ENCODE measurements at places on chromosomes 1 and 21. TPM values are rescaled to one million over a fixed set of nuclear protein-coding genes. Genes with fewer than 3 reads are reported as not detected.
A peak's percentile ranks its signal among the peaks of the same experiment; 100 is the strongest.

The DNAJC11 gene
- total RNA-seq, result 37.6 TPM

The MCOLN3 gene
- total RNA-seq, result 14.0 TPM

DNA sequence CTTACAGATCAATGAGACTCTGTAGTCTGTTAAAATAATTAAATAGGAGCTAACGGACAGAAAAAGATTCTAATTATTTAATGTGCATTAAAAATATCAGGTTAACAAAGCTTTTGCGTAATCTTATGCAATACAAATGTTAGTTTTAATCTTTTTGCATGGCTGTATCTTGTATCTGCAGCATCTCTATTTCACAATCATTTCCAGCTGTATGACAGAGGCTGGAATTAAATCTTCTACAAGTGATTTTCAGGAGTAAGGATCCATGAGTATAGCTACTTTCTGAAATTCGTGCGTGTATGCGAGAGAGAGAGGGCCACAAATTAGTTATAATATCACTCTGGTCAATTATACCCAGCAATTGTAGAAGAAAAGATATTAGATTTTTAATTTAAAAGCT, 1446.8 kb downstream of the NCAM2 start:
- H3K4me3 ChIP-seq, result no peak overlapping the region
- no peak for DNase-seq
- H3K27ac ChIP-seq, result no peak overlapping the region
- no peaks in the 10 kb centered on the region for H3K36me3 ChIP-seq
- no peaks in the 10 kb centered on the region for H3K4me1 ChIP-seq

The UTS2 gene
- not detected for total RNA-seq

DNA sequence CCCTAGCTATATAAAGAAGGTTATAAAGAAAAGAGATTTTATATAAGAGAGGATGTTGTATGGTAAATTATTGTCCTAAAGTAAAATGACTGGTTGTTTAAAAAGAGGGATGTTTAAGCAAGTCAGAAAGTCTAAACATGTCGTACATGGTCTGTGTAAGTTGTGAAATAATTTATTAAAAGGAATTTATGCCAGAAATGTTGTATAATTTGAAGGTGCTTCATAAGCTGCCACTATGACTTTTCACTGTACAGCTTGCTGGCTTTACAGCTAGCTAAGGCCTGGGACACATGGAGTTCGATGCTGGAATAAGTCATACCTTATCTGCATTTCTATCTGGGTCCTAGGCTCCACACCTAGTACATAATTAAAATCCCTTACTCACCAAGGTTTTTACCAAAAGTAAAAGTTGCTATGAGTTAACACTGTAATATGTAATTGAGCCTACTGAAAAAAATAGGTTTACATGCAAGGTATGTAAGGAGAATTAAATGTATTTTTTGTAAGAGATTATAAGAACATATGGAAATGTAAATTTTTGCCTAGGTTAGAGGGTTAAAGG, 59.0 kb upstream of the EDEM3 start:
- H3K36me3 ChIP-seq, result no peaks in the 10 kb centered on the region
- no peaks in the 10 kb centered on the region for H3K4me1 ChIP-seq
- DNase-seq, result no peak
- H3K27ac ChIP-seq, result no peak overlapping the region
- no peaks in the 10 kb centered on the region for H3K27me3 ChIP-seq

DNA sequence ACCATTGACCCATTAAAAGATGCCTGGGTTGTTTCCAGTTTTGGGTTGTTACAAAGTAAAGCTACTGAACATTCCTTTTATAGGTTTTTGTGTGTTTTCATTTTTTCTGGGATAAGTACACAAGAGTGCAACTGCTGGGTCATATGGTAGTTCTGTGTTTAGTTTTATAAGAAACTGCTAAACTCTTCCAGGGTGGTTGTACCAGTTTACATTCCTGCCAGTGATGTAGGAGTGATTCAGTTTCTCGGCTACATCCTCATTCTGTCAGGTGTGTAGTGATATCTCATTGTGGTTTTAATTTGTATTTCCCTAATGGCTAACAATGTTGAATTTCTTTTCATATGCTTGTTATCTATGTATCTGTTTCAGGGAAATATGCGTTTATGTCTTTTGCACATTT, 58.5 kb upstream of the DNAJC6 start:
- H3K36me3 ChIP-seq, result no peaks in the 10 kb centered on the region
- H3K4me1 ChIP-seq, result peaks cover 9% of the 10 kb centered on the region
- H3K27ac ChIP-seq, result no peak overlapping the region
- DNase-seq, result no peak

DNA sequence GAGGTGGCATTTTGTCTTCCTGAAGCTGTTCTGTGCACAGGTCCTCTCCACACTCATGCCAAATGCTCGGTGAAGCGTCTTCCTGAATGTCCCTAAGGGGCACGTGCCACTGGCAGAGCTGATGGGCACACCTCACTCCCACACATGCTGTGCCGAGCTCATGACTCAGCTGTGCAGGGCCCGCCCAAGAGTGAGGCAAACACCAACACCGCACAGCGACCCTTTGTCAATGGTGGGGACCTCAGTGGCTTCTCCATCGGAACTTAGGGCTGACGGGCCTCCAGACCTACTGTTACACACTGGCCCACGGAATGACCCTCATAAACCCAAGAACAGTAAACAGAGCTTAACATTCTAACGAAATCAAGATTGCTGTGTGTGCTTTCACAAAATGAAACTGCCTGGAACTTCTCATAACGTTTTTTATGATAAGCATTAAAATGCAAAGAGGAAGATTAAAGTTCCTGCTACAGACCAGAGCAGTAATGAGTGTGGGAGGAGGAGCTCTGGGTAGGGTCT, 89.3 kb downstream of the SIM2 start:
- no peaks in the 10 kb centered on the region for H3K36me3 ChIP-seq
- no peak for DNase-seq
- no peaks in the 10 kb centered on the region for H3K4me1 ChIP-seq
- no peak overlapping the region for H3K27ac ChIP-seq
- H3K27me3 ChIP-seq, result no peaks in the 10 kb centered on the region
- no peak overlapping the region for H3K4me3 ChIP-seq

The GUCA2A gene
- not detected for total RNA-seq

DNA sequence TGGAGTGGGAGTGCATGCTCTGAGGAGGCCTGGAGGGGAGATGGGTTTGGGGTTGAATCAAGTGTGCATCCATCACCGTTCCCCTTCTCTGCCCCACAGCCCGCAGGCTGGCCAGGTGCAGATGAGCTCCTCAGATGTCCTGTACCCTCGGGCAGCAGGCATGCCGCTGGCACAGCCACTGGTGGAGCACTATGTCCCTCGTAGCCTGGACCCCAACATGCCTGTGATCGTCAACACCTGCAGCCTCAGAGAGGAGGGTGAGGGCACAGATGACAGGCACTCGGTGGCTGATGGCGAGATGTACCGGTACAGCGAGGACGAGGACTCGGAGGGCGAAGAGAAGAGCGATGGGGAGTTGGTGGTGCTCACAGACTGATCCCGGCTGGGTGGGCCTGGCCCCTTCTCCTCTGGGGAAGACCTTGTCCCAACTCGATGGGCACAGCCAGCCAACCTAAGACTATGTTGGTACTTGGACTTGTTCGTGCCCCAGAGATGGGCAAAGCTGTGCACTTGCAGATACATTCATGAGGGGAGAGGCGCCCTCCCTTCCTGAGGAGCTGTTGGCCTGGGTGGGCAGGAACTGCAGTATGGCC, 26.0 kb downstream of the ETNK2 start:
- peaks cover 62% of the 10 kb centered on the region for H3K36me3 ChIP-seq
- H3K27ac ChIP-seq, result peak overlapping the region; percentile 51

The OR2L3 gene
- not detected for total RNA-seq

- no peak overlapping the region for H3K27ac ChIP-seq
- no peaks in the 10 kb centered on the region for H3K36me3 ChIP-seq
- H3K4me3 ChIP-seq, result no peak overlapping the region
- H3K4me1 ChIP-seq, result no peaks in the 10 kb centered on the region
- H3K27me3 ChIP-seq, result no peaks in the 10 kb centered on the region
- no peak for DNase-seq
These were observed 81.1 kb upstream of the CNTN2 start for GRCh38 chr1:204961765-204962419.

All from upper lobe of right lung (tissue), 1 donor.